ENCODE measurements at places on chromosomes 6 and 20.

DNA sequence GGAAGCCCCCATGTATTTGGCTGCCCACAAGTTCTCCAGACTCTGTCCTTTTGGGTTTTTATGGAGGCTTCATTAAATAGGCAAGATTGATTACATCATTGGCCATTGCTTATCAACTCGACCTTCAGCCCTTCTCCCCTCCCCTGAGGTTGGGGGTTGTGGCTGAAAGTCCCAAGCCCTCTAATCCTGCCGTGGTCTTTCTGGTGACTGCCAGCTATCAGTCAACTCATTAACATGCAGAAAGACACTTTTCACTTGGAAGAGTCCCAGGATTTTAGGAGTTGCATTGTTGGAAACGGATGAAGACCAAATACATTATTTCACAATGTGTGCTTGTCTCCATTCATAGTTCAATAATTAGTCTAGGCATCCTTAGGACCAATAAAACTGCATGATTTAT lies 9.5 kb downstream of the CDC5L start:
- DNase-seq: no peak

GRCh38 chr6:126747728-126748540 lies 370.5 kb upstream of the RSPO3 start:
- no peak for DNase-seq

- peak; percentile 34 for DNase-seq
These were observed 29.4 kb upstream of the KIF25 start for GRCh38 chr6:167968091-167968490.

- DNase-seq: no peak
These were observed 134.2 kb downstream of the PLCB4 start for GRCh38 chr20:9203081-9203447.

DNA sequence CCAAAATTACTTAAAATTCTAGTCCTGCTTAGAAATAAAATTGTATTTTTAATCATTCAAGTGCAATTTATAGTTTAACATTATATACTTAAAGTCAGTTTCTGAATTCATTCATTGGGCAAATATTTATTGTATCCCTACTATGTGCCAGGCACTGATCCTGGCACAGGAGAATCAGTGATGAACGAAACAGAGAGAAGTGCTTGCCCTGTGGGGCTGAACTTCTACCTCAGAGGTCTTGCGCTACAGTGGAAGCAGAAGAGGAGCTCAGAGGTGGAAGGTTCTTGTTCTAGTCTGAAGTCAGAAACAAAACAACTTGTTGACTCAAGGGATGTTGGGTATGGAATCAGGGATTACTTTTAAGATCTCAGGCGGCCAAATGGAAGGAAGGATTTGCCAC lies 6.0 kb downstream of the CLDN20 start:
- no peak for DNase-seq

- no peak for DNase-seq
These were observed 52.4 kb downstream of the IPCEF1 start for GRCh38 chr6:154304191-154304590.

- no peak for DNase-seq
These were observed 338.2 kb downstream of the SOX4 start for GRCh38 chr6:21931641-21932335.

DNA sequence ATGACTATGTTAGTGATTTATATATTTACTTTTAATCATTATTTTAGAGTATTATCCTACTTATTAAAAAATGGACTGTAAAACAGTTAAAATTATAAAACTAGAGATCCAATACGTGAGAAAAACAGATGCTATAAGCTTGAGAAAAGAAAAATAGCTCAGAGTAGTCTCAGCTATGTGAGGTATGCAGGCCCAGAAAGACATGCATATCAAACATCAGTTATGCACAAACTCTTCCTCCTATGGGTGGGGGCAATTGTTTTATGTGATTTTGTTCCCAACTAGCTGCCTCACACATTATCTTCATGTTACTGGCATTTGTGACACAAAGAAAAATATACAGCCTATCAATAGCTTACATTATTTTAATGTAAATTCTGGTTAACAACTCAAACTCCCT lies 28.8 kb downstream of the RARS2 start:
- no peak for DNase-seq

DNA sequence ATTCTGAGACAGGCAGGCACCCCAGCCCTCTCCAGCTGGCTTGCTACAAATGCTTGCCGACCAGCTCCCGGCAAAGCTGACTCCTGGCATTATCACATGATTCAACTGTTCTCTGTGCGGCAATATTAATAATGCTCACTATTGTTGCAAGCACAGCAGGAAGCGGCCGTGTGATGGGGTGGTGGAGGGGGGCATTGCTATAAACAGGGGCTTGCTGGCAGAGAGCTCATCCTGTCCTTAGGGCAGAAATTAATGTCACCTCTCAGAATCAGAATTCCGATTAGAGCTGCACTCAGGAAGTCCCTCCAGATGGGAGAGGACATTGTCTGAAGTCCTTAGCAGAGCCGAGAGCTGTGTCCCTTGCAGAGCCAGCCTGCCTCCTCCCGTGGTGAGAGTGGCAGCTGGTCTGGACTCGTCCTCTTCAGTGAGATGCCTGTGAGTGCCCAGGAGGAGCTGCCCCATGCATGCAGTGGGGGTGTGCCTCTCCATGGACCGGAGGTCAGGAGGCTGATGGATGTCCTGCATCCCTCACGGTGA lies 162.5 kb downstream of the CDH4 start:
- DNase-seq: no peak

DNA sequence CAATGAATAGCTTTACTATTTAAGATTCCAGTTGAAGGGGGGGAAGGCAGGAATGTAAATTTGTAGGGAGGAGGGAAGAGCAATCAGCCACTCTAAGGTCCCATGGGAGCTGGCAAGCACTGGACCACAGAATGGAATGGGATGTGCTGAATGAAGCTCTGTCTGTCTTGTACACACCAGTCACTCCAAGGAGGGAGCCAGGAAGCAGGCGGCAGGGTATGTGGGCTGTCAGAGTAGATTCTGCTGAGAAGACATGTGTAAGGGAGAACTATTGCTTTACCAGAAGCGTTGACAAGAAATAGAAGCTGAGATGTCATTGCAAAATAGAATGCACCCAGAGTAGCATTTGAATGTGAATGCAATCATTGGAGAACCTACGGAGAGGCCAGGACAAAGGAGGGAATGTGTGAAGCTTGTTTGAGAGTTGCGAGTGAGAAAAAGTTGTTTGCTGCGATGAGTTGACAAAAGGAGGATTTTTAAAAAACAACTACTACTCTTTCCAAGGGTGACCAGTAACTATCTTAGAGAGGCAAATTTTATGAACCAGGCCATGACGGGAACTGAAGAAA lies 25.2 kb upstream of the PDE7B start:
- no peak for DNase-seq

DNA sequence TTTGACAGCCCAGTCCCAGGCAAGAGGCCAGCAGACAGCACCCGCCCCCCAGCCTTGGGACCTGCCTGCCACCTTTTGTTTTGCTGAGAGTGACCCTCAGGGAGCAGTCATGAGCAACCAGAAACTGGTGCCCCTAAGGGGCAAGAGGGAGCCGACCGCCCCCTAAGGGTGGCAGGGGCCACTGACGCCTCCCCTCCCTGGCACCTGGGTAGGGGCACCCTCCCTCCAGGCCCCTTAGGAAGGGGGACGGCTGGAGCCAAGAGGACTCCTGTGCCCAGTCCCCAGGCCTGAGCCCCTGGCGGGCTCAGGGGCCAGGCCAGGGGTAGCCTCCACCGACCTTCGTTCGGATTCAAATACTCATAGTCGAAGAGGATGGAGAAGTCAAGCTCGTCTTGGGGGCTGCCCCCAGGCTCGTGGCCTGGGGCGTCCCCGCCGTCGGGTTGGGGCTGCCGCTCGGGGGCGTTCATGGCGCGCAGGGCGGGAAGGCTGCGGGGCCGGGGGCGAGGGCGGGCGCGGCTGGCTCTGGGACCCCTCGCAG lies 417 bp downstream of the NFATC2 start:
- DNase-seq: peak; percentile 44

GRCh38 chr20:45833030-45833882 lies at the start of gene SNX21:
TSS of gene SNX21 (plus strand) at chr20:45833799. CDS start at chr20:45833920, 121 bp downstream.
- peak; percentile 38 for DNase-seq

- no peak for DNase-seq
These were observed 63.5 kb downstream of the HMGN3 start for GRCh38 chr6:79170959-79171358.

DNA sequence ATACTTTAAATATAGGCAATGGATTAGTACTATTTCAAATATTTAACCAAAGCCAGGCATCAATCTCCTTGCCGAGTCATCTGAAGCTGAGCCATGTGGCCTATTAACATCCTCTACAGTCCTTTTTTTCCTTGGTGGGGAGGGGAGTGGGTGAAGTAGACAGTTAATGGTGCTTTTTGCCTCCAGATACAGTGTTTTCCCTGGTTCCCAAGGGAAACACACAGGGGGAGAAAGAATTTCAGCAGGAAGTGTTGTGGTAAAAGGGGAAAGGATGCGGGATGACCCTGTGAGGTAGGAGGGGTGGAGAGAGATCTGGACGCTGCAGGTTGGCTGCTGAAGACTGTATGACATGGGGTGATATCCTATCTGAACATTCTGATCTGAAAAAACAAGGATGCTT lies 9.6 kb downstream of the CLDN20 start:
- no peak for DNase-seq

- no peak for DNase-seq
These were observed 580.1 kb upstream of the BTBD3 start for GRCh38 chr20:11337361-11338130.

GRCh38 chr6:8837343-8837742 lies 402.0 kb upstream of the SLC35B3 start:
- DNase-seq: no peak

DNA sequence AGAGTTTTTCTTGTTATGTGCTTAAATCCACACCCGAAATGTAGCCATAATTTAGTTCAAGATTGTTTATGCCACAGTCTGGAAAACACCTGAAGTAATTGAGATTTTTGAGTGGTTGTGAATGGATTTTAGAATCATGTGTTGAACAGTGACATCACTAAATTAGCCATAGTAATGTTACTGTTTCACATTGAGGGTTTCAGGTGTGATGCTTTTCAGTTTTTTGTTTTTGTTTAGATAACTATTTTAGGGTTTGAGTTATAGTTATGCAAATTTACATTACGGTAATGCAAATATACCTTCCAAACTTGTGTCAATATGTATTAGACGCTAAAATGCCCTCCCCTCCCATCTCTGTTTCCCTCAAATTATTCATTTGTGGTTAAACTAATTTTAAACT lies 22.9 kb downstream of the QKI start:
- no peak for DNase-seq

DNA sequence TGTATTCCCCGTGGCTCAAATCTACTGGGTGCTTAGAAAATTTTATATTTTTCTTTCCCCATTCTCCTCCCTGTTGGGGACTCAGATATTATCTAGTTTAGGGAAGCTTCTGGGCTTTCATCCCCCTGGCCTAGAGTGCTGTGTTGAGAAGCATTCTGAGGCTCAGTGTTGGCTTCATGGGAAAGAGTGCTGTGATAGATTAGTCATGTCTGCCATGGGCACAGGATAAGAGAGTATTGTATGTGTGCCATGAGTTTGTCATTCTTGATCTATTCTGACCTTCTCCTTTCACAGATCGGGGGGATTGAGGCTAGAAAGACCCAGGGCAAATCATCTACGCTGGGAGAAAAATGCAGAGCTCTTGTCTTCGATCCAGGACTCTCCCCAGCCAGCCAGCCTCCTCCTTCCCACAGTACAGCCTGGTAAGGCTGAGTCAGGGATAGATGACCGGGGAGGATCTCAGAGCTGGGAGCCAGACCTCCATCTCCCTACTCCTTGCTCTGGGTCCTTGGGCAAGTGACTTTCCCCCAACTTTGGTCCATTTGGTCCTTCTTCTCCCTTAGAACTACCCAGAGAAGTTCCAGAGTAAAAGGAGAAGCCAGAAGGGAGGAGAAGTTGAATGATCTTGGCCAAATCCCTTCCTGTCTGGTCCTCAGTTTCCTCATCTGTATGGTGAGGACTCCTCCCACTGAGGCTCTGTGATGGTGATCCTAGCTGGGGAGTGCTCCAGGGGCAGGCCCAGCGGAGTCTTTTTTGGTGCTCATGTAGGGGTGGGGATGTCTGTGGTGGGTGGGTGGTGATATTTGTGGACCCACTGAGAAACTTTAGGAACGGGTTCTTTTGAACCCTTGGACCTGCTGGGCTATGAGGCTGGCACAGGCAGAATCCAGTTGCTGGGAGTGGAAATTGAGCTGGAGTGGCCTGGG lies 5.0 kb downstream of the SRC start:
- DNase-seq: no peak

DNA sequence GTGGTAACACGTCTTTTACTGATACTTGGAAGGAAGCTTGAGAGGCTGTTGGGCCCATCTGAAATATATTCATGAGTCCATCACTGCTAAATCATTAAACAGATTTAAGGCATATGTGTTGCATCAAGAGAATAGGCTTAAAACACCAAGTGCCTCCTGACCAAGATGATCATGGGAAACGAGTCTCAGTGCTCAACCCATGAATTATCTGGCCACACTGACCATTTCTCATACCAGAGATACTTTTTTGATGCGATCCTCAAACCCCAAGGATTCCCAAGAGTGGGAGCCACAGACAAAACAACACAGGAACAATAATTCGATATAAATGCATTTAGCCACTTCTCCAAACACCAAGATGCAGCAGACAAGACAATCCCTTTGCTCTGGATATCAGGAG lies 17.2 kb downstream of the HEY2 start:
- DNase-seq: no peak

DNA sequence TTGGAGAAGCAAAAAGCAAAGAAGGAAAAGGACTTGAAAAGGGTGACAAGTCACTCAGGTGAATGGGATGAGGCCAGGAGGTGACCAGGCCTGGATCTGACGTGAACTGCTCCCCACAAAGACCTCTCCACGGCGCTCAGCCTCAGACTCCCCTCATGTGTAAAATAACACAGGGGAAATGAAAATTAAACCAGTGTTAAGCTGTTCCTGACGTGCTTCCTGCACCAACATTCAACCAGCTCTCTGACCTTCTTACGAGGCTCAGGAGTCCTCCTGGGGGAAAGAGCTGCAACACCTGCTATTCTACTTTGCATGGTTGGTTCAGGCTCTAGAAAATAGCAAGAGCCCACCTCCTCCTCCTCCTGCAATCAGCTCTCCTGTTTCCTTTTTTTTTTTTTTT lies 256.7 kb downstream of the ATXN1 start:
- DNase-seq: no peak

DNA sequence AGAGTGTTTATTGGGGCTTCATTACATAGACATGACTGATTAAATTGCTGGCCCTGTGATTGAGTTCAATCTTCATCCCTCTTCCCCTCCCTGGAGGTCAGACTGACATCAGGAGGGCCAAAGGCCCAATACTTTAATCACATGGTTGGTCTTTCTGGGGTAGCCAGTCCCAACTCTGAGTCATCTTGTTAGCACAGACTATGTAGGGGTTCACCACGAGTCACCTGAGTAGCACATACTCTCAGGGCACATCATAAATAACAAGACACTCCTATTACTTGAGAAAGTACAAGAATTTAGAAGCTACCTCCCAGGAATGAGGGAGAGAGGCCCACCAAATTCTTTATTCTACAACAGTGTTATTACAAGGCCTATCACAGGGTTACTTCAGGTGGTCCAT lies 11.3 kb downstream of the GINS1 start:
- no peak for DNase-seq

Measured in Kasumi-1 (cell line).